ENCODE measurements at places on chromosomes 16 and 17.
A peak's percentile ranks its signal among the peaks of the same experiment; 100 is the strongest.

GRCh38 chr17:41580687-41581365 lies 5.9 kb downstream of the KRT14 start:
- no peak for DNase-seq

- DNase-seq: peak; percentile 79
Observed at GRCh38 chr17:76515274-76515949, 14.2 kb upstream of the RHBDF2 start.

DNA sequence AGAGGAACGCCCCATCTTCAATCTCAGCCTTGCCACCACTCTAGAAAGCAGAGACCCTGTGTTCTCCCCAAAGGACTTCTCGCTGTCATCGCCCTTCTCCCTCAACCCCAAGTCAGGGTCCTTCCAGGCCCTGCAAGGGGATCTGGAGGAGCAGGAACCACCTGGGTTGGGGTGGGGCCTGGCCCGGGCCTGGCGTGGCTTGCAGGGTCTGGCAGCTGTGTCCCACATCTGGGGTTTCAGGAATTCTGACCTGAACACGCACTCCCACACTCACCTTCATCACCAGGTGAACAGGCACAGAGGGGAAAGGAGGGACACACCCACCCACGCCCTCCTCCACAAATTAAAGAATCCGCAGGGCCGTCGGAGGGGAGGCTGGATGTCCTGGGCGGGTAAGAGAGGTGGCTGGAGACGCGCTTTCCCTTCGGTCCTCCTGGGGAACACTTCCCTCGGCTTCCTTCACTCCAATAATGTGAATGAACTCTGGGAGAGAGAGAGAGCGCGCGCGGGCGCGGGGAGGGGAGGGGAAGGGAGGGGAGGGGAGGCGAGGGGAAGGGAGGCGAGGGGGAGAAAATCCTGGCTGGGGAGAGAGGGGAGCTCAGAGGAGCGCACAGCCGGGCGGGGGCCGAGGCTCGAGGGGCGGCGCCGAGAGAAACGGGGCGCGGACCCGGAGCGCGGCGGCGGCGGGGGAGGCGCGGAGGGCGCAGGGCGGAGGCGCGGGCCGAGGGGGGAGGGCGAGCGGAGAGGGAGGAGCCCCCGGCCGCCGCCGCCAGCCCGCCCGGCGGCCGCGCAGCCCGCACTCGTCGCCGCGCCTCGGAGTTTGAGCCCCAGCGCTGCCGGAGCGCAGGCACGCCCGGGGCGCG lies at the start of gene CACNG4:
Gene CACNG4, plus strand, starts transcription at position 799 of the 863 bp plus-strand sequence. CDS start 205 bp downstream, outside the sequence.
- no peak for DNase-seq

GRCh38 chr16:87395181-87395842 lies 3.2 kb downstream of the MAP1LC3B start:
- DNase-seq: no peak

- DNase-seq: peak; percentile 63
Observed at GRCh38 chr17:27602721-27603420, 28.1 kb upstream of the LGALS9 start.

DNA sequence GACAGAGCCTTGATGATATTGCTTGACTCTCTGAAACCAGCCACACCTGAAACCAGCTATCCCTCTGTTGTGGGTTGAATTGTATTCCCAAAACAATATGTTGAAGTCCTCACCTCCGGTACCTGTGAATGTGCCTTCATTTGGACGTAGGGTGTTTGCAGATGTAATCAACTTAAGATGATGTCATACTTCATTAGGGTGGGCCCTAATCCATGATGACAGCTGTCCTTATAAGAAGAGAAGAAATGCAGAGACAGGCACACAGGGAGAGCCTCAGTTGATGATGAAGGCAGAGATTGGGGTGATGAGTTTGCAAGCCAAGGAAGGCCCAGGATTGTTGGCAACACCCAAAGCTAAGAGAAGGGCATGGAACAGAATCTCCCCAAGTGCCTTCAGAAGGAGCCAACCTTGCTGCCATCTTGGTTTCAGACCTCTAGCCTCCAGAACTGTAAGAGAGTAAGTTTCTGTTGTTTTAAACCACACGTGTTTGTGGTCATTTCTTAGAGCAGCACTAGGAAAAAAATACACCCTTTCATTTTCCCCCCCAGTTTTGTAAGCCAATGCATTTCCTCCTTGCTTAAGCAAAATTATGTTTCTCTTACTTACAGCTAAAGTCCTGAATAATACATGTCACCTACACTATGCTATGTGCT lies 29.4 kb upstream of the MYH10 start:
- DNase-seq: no peak

DNA sequence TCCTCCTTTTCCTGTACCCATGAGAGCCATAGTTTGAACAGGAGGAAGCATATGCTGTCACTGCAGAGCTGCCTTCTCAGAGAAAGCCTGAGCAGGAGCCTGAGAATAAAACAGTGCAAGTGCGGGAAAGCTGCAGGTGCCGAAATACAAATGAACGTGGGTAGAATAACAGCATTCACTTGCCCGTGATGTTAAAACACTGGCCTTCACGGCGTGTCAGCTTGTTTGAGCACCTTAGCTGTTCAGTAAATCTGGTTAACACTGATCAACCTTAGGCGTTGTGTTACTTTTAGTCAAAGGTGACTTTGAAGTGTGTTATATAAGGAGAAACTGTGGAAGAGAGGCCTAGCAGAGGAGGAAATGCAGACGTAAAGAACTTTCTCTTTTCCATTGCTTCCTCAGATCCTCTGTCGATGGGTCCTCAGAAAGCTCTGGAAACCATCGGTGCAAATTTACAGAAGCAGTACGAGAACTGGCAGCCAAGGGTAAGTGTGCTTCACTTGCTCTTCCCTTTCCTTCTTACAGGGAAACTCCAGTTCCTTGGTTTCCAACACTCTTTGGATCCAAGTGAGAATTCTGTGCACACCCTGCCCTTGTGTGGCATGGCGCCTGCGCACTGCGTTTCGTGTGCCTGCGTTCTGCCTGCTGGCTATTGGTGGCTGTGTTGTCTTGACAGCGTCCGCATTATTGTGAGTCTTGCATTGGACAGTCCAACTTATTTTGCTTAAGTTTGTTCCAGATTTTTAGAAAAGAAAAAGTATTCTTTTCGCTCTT lies 98.9 kb downstream of the RPTOR start:
- no peak for DNase-seq

- no peak for DNase-seq
Observed at GRCh38 chr17:41977991-41978390, 11.4 kb downstream of the CNP start.

- no peak for DNase-seq
Observed at GRCh38 chr17:27488231-27488630, 32.0 kb downstream of the KSR1 start.

- peak; percentile 39 for DNase-seq
Observed at GRCh38 chr17:36920032-36921005, 17.0 kb upstream of the LHX1 start.

- DNase-seq: no peak
Observed at GRCh38 chr17:39062846-39063680, 88.4 kb downstream of the PLXDC1 start.

DNA sequence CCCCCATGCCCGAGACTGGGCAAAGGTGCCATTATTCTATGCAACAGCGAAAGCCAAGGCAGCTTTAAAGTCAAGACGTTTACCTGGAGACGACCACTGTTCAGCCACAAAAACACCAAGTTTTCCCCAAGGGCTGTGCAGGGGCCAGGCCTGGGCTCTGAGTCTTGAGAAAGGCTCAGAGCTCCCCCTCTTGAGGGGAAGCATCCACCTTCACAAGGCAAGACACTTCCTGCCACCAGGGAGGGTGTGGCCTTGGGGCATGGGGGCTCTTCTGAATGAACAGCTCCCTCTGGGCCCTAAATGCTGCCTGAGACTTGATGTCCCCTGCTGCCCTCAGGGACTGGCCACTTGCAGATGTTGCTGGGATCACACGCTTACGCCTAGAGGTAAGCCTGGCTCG lies 26.5 kb downstream of the PDIA2 start:
- no peak for DNase-seq

DNA sequence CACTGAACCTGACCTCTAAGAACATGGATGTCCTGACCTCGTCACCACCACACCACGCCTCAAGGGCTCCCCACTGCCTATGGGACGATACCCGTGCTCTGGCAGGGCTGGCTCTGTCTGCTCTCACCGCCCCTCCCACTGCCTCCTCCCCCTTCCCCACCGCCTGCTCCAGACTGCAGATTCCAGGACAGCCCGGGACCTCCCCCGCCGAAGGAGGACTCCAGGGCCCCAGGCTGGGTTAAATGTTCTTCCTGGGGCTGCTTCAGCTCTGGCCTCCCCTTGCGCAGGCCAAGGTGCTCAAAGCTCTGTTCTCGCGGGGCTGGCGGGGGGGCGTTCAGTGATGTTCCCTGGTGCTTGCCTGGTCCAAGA lies 3.1 kb downstream of the NPW start:
- no peak for DNase-seq

- no peak for DNase-seq
Observed at GRCh38 chr16:89553733-89554132, 6.7 kb upstream of the RPL13 start.

- no peak for DNase-seq
Observed at GRCh38 chr16:87327798-87328495, 10.8 kb upstream of the C16orf95 start.

- DNase-seq: no peak
Observed at GRCh38 chr17:42077755-42078154, 20.5 kb downstream of the ZNF385C start.

GRCh38 chr17:79741751-79742588 lies 11.2 kb downstream of the ENPP7 start:
- peak; percentile 24 for DNase-seq

DNA sequence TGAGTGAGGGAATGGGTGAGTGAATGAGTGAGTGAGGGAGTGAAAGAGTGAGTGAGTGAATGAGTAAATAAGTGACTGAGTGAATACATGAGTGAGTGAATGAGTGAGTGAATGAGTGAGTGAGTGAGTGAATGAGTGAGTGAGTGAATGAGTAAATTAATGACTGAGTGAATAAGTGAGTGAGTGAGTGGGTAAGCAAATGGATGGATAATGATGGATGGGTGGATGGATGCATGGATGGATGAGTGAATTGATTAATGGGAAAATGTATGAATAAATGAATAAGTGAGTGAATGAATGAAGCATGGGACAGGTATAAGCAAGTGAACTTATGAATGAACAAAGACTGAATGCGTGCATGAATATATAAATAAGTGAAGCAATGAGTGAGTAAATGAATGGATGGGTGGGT lies 25.4 kb downstream of the TMEM114 start:
- no peak for DNase-seq

DNA sequence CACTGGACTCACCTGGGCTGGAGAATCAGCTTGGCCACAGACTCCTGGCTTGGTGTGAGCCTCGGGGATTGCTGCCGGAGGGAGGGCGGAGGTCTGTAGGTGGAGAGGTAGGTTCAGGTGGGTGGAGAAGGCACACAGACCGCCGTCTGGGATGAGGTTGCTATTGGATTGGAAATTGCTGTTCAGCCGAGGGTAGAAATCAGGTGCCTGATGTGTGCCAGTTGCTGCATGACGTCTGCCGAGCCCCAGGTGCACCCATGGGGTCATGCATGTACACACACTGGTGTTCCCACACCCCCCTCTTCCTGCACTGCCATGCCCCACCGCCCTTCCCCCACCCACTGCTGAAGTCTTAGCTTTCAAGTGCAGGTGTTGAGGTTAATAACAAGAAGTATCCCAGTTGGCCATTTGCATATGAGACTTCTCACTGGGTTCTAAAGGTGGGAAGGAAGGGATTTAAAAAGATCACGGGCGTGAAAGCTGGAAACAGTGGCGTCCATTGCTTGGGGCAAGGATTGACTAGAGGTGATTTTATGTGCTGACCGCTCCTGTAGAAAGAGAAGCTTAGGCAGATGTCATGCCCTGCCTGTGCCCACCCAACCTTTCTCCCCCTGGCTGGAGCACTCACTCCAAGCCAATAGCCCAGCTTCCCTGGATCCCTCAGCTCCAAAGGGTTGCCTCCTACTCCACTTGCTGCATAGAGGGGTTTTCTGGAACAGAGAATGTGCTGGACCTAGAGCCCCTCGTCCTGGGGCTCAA lies 193.6 kb downstream of the CCDC182 start:
- no peak for DNase-seq

DNA sequence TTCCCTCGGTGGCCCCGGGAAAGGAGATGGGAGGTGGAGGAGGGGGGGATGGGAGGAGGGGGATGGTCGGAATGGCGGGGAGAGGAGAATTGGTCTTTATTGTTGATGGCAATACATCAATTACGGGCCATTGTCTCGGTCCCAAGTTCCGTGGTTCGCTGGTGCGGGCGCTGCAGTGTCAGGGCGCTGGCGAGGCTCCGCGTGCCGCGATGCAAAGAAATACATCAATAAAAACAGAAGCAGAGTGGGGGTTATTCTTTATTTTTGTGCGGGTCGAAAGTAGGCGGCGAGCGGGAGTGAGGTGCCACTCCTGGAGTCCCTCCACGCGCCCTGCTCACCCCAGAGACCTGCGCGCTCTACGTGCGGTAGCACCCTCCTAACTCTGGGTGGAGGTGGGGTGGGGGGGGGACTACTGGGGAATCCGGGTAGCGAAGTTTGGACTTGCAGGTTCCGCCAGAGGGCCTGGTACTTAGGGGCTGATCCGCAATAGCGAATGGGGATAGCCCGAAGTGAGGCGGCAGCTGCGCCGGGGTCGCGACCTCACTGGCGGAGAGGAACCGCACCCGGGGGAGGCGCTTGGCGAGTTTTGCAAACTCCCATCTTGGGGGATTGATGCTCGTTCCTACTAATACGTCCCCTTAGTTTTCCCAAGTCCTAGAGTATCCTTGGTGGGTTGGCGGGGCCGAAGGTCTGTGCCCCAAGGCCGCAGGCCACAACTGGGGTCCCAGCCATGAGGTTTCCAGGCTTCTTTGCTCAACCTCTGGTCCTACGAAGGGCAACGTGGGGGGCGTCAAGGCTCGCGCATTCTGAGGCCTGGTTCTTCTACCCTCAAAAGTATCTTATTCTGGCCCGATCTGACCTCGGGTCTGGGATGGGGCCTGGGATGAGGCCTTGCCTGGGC lies 3.5 kb upstream of the SALL1 start:
- peak; percentile 35 for DNase-seq

DNA sequence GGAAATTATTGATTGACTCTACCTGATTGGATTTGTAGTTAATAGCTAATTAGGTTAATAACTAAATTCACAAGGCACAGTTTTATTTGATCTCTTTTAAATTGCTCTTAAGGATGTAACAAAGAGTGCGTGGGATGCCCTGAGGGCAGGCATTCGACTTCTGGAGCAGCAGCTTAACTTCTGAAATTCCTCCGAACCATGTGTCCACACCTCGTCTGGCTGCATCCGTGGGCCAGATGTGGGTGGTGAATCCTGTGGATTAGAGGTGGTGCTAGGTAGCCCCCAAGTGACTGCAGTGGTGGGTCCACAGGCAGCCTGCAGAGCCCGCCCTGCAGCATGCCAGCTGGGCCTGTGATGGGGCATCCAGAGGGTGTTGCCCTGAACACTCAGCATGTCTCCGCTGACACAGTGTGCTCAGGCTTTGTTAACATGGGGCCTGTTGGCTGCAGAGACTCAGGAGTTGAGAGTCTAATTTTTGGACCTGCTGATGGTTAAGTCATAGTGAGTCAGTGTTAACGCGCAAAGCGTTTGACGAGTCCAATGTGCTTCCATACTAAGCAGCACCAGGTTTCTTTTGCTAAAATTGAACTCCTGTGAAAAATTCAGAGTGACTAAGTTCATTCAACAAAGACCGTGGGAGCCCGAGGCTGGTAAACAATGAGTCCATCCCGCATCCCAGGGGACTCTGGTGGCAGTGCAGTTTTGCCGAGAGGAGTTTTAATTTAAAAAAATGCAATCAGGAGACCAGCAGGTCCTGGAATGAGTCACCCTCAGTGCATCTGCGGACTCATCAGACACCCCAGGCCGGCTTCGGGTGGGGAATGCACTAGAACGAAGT lies 3.8 kb upstream of the NPB start:
- peak; percentile 94 for DNase-seq

All from astrocyte of the spinal cord (primary cell).